Upper lobe of right lung (tissue), 1 donor: ENCODE measurements at places on chromosomes 5 and 9. TPM values are rescaled to one million over a fixed set of nuclear protein-coding genes. Genes with fewer than 3 reads are reported as not detected.

MRNIP gene
- total RNA-seq, result 25.4 TPM

IFNA2 gene
- total RNA-seq, result not detected

BTNL9 gene
- 99.8 TPM for total RNA-seq

NIPSNAP3A gene
- total RNA-seq, result 26.0 TPM

PCDHB11 gene
- 2.0 TPM for total RNA-seq

INSL4 gene
- not detected for total RNA-seq

GRCh38 chr9:7318920-7319319, 480.7 kb downstream of the DMAC1 start:
- H3K27ac ChIP-seq, result no peak overlapping the region
- no peak for DNase-seq
- no peak overlapping the region for H3K4me3 ChIP-seq
- no peaks in the 10 kb centered on the region for H3K36me3 ChIP-seq
- no peaks in the 10 kb centered on the region for H3K27me3 ChIP-seq

DNA sequence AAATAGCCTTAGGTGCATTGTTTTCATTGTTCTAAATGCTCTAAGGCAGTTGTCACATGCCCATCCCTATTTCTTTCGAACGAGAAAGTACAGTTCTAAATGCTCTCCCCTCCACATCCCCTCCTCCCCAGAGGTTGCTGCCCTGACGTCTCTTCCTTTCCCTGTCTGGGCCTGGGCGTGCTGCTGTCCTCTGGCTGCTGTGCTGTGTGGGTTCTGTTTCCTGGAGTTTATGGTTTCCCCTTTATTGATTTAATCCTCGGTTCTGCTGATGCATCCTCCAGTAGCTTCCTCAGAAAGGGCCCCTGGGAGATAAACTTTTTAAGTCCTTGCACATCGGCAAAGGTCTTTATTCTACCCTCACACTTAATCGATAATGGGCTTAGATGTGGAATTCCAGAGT, 48.8 kb downstream of the MVB12B start:
- no peak for DNase-seq
- no peaks in the 10 kb centered on the region for H3K27me3 ChIP-seq
- no peaks in the 10 kb centered on the region for H3K36me3 ChIP-seq
- H3K4me3 ChIP-seq, result no peak overlapping the region

DNA sequence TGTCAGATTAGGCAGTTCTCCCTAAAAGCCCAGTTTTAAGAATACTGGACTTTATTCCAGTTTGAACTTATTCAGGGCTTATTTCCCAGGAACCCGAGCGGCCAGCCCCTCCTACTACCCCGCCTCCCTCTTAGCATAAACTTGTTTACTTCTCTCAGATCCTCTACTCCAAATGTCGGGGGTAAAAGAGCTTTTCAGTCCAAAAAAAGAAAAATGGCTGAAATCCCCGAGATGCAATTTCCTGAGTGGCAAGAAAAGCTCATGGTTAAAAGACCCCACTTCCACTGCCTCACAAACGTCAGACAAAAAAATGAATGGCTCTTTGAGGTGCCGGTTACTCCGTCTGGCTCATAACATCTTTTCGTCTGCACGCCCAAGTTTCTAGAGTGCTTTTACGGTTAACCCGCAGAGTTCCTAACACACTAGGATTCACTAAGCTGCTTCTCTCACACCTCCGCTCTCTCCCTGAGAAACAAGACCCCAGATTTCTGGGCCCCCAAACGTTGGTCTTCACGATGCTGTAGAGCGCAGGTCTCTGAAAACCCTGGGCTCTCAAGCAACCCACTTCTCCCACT, 402 bp downstream of the BRD8 start:
- peaks cover 16% of the 10 kb centered on the region for H3K4me1 ChIP-seq
- no peaks in the 10 kb centered on the region for H3K27me3 ChIP-seq
- no peak for DNase-seq

- DNase-seq, result no peak
- H3K4me3 ChIP-seq, result no peak overlapping the region
- no peaks in the 10 kb centered on the region for H3K27me3 ChIP-seq
- H3K36me3 ChIP-seq, result no peaks in the 10 kb centered on the region
- H3K4me1 ChIP-seq, result no peaks in the 10 kb centered on the region
Observed at GRCh38 chr5:160242145-160242544, 12.8 kb downstream of the FABP6 start.

DNA sequence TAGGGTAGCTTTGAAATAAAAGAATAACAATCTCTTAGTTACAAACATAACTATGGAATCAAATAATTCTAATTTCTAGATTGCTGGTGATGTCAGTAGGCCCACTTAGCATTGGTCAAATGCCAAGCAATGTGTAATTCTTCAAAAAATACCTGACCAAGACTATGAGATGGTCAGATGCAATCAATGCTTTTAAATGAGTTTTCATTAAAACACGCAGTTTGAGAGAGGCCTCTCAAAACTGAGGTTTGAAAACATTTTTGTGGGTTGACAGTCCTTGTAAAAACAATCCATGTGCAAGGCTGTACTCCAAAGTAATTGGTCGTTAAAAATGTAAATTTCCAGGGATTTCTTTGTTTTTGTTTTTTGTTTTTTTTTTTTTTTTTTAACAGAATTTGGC, 1.2 kb upstream of the RLN2 start:
- no peak overlapping the region for H3K4me3 ChIP-seq
- no peak overlapping the region for H3K27ac ChIP-seq
- H3K36me3 ChIP-seq, result no peaks in the 10 kb centered on the region
- no peak for DNase-seq
- no peaks in the 10 kb centered on the region for H3K4me1 ChIP-seq

DNA sequence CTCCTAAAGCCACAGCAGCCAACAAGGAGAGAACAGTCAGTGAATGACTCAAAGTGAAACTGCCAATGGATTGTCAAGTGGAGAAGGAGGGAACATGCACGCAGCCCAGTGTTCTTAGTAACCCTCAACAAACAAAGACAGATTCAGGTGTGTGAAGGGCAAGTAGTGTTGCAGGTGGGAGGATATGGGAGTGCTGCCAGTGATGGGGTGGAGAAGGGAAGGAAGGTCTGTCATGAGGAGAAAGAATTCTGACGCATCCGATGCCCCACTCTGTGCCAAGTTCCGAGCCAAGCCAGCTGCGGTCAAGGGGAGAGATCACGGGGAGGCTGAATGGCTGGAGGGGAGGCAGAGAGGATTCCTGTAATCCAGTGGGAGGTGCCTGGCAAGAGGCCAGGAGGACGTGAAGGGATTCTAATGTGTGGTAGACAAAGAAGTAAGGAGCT, 56.5 kb downstream of the CAST start:
- no peak overlapping the region for H3K4me3 ChIP-seq
- peak; percentile 80 for DNase-seq
- no peaks in the 10 kb centered on the region for H3K27me3 ChIP-seq
- peak overlapping the region; percentile 43 for H3K27ac ChIP-seq
- peaks cover 58% of the 10 kb centered on the region for H3K4me1 ChIP-seq
- no peaks in the 10 kb centered on the region for H3K36me3 ChIP-seq

- no peak overlapping the region for H3K27ac ChIP-seq
- no peak overlapping the region for H3K4me3 ChIP-seq
- H3K36me3 ChIP-seq, result no peaks in the 10 kb centered on the region
Observed at GRCh38 chr9:136228107-136228875, 17.3 kb downstream of the QSOX2 start.

- no peaks in the 10 kb centered on the region for H3K36me3 ChIP-seq
- no peaks in the 10 kb centered on the region for H3K4me1 ChIP-seq
- no peak overlapping the region for H3K4me3 ChIP-seq
- no peaks in the 10 kb centered on the region for H3K27me3 ChIP-seq
Observed at GRCh38 chr9:73280113-73280512, 128.4 kb downstream of the ANXA1 start.

GRCh38 chr9:110320651-110321445, 16.8 kb downstream of the TXNDC8 start:
- DNase-seq, result no peak
- H3K4me1 ChIP-seq, result no peaks in the 10 kb centered on the region
- H3K27ac ChIP-seq, result no peak overlapping the region
- no peaks in the 10 kb centered on the region for H3K36me3 ChIP-seq
- H3K4me3 ChIP-seq, result no peak overlapping the region

DNA sequence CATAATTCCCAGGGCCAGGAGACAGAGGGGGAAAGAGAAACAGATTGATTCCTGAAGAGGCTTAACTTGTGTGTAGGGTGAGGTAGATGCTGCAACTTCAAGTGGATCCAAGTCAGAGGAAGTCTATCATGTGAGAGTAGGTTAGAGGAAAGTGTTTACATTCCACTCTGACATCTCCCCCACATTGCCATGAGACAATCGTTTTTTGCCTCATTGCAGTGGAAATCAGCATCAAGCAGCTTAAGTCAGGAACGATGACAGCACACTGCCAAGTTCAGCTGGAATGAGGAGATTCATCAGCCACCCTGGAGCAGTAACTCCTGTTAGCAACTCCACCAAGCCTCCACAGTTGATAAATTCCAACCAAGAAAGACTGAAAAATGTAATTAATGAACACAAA, 689.7 kb upstream of the MEF2C start:
- no peaks in the 10 kb centered on the region for H3K36me3 ChIP-seq
- H3K4me3 ChIP-seq, result no peak overlapping the region
- DNase-seq, result no peak

DNA sequence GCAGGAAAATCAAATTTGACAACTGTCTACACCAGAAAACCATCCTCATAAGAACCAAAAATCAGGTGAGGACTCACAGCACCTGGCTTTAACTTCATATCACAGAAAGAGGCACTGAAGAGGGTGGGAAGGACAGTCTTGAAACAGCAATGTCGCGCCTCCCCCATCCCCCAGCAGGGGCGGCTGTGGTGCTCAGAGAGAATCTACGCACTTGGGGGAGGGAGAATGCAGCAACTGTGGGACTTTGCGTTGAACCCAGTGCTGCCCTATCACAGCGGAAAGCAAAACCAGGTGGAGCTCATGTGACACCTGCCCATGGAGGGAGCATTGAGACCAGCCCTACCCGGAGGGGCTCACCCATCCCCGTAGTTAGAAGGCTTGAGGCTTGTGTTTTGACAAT, 191.8 kb downstream of the MSX2 start:
- no peaks in the 10 kb centered on the region for H3K27me3 ChIP-seq
- no peaks in the 10 kb centered on the region for H3K36me3 ChIP-seq
- H3K4me1 ChIP-seq, result no peaks in the 10 kb centered on the region
- H3K27ac ChIP-seq, result no peak overlapping the region

GRCh38 chr9:92938025-92938424, 9.3 kb upstream of the FGD3 start:
- H3K4me1 ChIP-seq, result no peaks in the 10 kb centered on the region
- no peaks in the 10 kb centered on the region for H3K36me3 ChIP-seq
- no peak for DNase-seq
- no peak overlapping the region for H3K27ac ChIP-seq

DNA sequence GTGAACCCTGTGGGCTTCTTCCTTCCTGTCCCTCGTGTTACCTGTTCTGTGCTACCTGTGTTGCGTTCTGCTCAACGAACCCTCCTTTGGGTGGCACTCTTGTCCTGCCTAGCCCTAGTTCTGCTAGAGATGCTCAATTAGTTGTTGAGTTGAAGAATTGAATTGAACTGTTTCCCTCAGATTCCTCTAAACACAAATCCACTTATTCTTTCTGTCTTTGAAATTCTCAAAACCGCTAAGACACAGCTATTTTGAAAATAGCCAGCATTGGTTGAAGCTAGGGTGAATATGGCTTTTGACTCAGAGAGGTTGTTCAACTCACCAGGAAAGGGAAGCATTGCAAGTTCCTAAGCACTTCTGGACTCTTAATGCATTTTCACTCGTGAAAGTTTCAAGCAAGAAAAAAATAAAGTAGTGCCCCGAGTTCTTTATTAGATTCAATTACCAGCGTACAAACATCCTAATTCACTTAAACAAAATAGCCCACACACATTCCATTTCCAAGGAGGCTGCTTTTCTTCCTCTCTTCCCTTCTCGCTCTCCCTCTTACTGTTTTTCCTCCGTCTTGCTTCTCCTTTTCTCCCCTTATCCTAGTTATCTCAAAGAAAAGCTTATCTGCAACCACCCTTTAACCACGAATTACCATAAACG, 642 bp upstream of the ITGA1 start:
- peak overlapping the region; percentile 69 for H3K4me3 ChIP-seq
- peaks cover 7% of the 10 kb centered on the region for H3K4me1 ChIP-seq
- DNase-seq, result no peak
- H3K27ac ChIP-seq, result peak overlapping the region; percentile 85
- no peaks in the 10 kb centered on the region for H3K27me3 ChIP-seq

GRCh38 chr5:102313912-102314311, 17.8 kb upstream of the SLCO4C1 start:
- H3K4me3 ChIP-seq, result no peak overlapping the region
- no peaks in the 10 kb centered on the region for H3K27me3 ChIP-seq
- DNase-seq, result no peak

- DNase-seq, result no peak
- H3K36me3 ChIP-seq, result no peaks in the 10 kb centered on the region
- no peak overlapping the region for H3K27ac ChIP-seq
- H3K27me3 ChIP-seq, result peaks cover 10% of the 10 kb centered on the region
Observed at GRCh38 chr9:1096155-1096964, 46.2 kb downstream of the DMRT2 start.

- no peaks in the 10 kb centered on the region for H3K27me3 ChIP-seq
- H3K4me1 ChIP-seq, result no peaks in the 10 kb centered on the region
Observed at GRCh38 chr5:41843456-41844370, 26.5 kb downstream of the OXCT1 start.
